CD4-positive, alpha-beta T cell treated with Interleukin-4 for 1 hour (primary cell): ENCODE measurements at places on chromosomes 16 and 17.

DNA sequence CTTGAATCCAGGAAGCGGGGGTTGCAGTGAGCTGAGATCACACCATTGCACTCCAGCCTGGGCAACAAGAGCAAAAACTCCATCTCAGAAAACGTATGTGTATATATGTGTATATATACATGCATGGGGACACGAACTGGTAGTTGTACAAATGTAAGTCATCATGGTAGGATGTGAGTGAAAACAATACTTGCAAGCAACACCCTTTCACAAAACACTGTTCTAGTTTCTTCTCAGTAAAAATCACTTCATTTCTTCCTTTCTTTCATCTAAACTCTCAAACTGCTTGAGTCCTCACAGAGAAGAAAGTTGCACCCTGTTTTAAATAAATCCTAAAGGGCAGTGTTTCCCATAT lies 51.8 kb downstream of the METTL16 start:
- no peak for DNase-seq

DNA sequence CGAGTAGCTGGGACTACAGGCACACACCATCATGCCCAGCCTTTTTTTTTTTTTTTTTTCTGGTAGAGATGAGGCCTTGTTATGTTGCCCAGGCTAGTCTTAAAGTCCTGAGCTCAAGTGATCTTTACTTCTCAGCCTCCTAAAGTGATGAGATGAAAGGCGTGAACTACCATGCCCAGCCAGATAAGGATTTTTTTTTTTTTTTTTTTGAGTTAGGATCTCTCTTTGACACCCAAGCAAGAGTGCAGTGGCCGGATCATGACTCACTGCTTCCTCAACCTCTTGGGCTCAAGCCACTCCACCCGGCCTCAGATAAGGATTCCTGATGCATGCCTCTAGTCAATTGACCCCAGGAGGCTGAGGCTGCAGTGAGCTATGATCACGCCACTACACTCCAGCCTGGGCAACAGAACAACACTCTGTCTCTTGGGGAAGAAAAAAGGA lies 11.2 kb upstream of the PLEKHG4 start:
- no peak for DNase-seq

DNA sequence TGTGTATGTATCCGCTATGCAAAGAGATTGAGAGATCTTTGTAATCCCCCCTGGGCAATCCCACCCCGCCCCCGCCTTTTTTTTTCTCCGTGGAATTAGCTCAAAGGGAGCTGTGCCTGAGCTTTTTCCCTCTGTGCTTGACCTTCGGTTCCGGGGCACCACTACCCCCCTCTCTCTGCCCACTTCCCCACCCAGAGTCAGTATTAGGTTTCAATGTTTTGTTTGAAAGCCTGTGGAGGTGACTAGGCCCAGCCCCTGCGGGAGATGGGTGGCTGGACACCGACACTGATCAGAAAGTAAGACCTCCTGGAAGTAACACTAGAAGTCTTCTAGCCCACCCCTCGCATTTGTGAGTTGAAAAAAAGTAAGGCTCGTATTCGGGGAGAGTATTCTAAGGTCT lies 7.0 kb downstream of the CBLN1 start:
- no peak for DNase-seq

- no peak for DNase-seq
Observed at GRCh38 chr17:41539071-41539492, 11.0 kb upstream of the KRT19 start.

GRCh38 chr17:79609673-79610645 lies 892 bp downstream of the RBFOX3 start:
- DNase-seq = no peak

DNA sequence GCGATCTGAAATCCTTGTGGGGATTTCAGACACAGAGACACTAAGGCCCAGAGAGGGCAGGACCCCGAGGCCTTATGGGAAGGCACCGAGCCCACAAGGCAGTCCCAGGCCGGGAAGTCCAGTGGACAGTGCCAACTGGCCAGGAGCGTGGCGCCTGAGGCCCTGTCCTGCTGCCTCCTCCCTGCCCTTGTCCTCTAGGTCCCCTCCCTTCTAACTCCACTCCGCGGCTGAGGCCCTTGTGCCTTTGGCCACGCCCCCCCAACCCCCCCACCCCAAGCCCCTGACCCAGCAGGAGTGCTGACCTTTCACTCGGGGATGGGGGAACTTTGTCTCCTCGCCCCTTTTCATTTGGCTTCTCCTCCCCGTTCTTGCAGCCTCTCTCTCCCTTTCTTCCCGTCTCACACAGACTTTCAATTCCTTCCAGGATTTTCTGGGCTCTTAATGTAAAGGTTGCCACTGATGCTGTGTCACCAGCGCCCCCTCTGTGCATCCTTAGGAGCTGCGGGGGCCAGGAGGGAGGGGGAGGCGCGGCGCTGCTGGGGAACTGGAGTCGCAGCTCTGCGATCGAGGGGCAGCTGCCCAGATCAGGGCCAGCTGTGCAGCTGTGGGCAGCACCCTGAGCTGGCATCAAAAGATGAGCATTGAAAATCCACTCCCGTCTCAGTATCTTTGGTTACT lies 29.1 kb downstream of the CRHR1 start:
- DNase-seq = no peak

DNA sequence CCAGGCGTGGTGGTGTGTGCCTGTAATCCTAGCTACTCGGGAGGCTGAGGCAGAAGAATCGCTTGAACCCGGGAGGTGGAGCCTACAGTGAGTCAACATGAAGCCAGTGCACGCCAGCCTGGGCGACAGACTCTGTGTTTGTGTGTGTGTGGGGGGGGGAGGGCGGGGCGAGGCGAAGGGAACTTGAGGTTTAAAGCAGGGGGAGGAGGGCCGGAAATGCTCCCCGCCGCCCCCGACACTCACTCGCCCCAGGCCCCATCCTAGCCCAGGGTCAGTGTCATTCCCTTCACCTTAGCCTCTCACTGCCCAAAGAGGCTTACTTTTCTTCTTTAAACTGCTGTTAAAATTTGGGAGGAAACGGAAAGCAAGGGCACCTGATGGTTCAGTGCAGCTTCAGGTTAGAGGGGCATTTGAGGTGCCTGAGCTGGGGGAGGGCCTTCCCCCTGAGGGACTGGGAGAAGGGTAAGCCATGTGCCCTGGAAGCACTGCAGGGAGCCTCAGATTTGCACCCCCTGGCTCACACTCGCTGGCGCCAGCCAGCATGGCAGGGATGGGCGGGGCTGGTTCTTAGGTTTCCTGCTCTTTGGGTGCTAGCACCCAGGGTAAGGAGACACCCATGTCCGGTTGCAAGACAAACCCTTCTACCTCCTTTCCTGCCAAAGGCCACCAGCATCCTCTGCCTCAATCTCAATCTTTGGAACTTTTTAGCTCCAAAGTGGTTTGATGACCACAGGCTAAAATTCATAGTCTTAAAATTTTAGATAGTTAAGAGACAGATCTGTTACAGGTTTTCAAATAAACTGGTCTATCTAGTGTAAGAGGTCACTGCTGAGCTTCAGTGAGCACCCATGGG lies 2.2 kb upstream of the LIMD2 start:
- DNase-seq = peak; percentile 81

GRCh38 chr17:34451313-34451712 lies 88.3 kb upstream of the CCL1 start:
- DNase-seq = no peak

DNA sequence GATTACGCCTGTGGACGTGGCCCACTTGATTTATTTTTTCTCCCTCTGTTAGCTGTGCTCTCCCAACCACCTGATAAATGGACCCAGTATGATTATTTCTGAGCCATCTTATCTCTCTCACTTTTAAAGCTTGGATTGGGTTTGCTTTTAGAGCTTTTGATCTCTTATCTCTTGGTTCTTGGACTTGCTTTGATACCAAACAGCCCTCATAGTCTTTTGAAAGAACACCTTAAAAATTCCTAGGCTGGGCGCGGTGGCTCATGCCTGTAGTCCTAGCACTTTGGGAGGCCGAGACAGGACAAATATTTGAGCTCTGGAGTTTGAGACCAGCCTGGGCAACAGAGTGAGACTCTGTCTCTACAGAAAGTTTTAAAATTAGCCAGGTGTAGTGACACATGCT lies 25.8 kb downstream of the SMTNL2 start:
- no peak for DNase-seq

DNA sequence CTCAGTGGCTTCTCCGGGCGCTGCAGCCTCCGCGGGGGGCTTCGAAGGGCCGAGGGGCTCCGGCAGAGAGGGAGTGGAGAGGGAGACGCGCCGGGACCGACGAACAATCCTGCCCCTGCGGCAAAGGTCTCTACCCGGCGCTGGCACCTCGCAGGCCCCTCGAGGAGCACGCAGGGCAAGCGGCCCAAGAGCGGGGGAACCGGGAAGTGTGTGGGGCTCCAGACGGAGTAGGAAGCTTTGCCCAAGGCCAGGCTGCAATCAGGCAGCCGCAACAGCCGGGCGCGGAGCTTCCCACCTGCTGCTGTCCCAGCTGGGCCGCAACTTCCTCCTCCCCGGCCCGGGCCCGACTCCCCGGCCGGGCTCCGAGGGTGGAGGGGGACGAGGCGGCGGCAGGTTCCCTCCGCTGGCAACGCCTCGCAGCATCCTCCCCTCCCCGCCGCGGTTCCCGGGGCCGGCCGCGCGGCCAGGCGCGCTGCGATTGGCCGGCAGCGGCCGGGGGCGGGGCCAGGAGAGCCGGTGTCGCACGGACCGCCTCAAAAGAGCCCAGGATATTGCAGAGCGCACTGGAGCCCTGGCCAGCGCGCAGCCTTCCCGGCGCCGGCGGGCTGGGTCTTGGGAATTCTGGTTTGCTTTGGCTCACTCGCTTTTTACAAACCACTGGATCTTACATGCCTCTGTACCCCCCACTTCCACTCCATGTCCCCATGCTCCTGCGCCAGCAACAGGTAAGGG lies at the start of gene KCNJ2:
Gene KCNJ2, plus strand, starts transcription at position 556 of the 732 bp plus-strand sequence. CDS start 5,508 bp downstream, outside the sequence.
- peak; percentile 78 for DNase-seq

DNA sequence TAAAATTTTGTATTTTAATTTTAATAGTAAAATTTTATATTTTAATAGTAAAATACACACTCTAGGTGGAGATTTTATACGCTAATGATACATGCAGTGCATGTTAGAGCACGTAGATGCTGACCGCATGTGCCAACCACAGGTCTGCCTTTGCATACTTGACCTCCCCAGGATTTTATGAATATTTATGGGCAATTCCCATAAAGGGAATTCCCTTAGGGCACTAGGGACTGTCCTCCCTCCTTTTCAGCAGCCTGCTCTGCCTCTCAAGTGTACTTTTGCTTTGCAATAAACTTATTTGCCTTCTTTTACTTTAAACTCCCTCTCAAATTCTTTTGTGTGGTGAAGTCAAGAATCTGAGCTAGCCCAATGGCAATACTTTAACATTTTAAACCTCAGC lies 217.7 kb upstream of the CDH8 start:
- no peak for DNase-seq

- DNase-seq = no peak
Observed at GRCh38 chr16:86477642-86478041, 32.7 kb upstream of the FOXF1 start.

DNA sequence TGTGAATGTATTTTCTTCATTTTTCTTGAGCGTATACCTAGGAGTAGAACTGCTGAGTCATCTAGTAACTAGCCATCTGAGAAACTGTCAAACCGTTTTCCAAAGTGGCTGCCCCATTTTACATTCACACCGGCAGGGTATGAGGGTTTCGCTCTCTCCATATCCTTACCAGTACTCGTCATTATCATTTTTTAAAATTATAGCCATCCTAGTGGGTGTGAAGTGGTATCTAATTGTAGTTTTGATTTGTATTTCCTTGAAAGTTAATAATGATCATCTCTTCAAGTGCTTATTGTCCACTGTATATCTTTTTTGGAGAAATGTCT lies 6.0 kb downstream of the RNF157 start:
- peak; percentile 15 for DNase-seq

DNA sequence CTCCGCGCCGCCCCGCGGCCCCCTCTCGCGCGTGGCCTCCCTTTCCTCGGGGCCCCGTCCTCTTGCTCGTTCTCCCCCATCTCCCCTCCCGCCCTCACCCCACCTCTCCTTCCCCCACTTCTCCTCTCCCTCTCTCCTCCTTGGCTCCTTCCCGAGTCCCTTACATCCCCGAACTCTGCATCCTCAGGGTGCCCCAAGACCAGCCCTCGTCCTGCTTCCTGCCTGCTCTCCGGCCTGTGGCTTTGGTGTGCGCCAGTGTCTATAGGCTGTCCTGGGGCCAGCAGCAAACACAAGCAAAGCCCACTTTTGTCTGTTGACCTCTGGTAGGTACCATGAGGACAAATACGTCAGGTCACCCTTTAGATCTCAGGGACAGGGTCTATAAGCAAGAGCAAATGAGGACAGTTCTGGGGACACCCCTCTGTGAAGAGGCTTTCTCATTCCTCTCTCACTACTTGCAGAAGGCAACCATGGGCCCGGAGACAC lies 284 bp upstream of the COPZ2 start:
- DNase-seq = no peak

DNA sequence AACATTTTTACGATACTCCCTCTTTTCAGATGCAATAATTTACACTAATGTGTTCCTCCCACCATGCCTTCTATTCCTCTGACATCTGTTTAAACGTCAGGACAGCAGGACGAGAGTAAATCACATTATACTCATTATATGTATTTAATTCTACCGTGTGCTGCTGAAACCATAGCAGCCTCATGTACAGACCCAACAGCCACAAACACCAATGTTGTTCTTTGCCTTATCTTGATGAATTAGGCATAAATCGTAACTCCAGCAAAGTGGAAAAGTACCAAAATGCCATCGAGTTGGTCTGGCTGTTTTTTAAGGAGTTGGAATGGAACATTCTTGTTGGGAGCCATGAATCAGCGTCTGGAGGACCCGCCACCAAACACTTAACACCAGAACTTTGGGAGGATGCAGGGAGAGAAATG lies 82.9 kb upstream of the FOXF1 start:
- no peak for DNase-seq

DNA sequence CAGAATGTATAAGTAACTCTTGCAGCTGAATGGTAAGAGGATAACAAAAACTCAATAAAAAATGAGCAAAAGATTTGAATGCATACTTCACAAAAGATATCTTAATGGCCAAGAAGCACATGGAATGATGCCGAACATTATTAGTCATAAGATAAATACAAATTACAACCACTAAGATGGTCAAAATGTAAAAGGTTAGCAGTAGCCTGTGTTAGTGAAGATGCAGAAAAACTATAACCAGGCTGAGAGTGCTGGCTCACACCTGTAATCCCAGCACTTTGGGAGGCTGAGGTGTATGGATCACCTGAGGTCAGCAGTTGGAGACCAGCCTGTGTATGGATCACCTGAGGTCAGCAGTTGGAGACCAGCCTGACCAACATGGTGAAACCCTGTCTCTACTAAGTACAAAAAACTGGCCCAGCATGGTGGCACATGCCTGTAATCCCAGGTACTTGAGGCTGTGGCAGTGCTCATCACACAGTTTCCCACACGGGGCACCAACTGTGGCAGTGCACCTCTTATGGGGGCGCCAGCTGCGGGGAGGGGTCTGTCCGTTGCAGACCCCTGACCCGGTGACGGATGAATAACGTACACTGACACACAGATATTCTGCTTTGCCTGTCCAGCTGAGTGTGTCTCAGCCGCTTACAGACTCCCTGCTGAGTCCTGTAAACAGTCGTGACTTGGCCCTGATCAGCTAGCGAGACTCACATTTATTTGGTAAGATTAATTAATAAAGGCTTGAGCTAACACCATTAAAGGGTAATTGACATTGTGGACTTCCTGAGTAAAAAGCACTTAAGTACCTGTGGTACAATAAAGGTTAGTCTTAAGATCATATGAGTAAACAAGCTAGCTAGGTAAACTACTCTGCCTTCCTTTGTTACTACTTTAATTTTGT lies 45.7 kb upstream of the FAM20A start:
- no peak for DNase-seq

GRCh38 chr17:82685291-82685690 lies 13.2 kb downstream of the RAB40B start:
- DNase-seq = no peak

- DNase-seq = no peak
Observed at GRCh38 chr16:70777973-70778406, 23.0 kb downstream of the VAC14 start.
